ENCODE measurements at places on chromosomes 1 and 21.

DNA sequence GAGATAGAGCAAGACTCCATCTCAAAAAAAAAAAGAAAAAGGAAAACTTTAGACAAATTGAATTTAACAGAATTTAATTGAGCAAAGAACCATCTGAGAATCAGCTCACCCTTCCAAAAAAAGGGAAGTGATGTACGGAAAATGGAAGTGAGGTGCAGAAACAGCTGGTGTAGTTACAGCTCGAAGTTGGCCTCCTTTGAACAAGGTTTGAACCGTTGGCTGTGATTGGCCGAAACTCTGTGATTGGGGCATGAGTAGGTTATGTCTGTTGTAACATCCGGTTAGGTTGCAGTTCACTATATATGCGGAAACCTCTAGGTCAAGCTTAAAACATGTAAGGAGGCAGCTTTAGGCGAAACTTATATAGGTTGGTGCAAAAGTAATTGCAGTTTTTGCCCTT, 97.9 kb upstream of the KIF26B start:
- no peak for DNase-seq

DNA sequence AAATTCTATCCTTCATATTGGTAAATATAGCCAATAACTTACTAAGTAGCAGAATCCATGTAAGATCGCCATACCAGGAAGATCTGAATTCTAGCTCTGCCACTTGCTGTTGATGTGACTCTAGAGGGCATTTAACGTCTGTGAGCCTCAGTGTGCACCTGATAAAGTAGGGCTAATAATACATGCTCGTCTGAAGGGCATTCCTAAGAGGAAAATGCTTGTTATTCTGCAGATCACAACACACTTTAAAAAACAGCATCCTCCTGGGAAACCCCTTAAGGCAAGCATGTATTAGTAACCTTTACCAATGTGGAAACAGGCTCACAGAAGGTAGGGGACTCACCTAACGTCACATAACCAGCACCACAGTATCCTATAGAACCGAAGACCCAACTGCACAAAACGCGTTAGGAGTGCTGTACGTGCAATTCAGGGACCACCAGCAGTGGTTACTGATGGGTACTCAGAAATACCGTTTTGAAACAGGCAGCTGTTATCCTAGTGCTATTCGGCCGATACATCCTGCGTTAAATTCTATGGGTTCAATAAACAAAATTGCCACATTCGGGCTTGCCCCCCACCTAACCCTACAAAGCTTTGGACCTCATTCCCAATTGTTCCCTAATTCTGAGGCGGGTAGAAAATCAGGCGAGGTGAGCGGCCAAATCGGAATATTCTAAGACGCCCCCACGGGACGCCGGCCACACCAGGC, 758 bp downstream of the DEPDC1 start:
- no peak for DNase-seq

- DNase-seq: no peak
These were observed 64.3 kb upstream of the MORC3 start for GRCh38 chr21:36255663-36256062.

GRCh38 chr1:226360106-226360746, 47.7 kb downstream of the PARP1 start:
- no peak for DNase-seq

GRCh38 chr1:183129921-183130690, 56.0 kb upstream of the LAMC2 start:
- DNase-seq: no peak

DNA sequence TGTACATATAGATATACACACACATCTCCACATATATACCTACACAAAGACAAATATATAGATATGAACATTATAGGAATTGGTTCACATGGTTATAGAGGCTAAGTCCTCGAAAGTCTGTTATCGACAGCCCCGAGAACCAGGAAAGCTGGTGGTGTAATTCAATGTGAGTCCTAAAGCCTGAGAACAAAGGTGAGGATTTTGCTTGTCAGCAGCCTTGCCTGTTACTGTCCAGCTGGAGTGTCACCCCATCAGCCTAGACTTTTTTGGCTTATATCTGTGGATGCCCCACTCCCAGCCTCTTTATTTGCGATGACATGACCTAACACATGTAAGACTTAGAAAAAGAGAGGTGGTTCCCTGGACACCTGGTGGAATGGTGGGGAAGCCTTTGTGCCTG, 97.0 kb downstream of the GIPC2 start:
- no peak for DNase-seq

DNA sequence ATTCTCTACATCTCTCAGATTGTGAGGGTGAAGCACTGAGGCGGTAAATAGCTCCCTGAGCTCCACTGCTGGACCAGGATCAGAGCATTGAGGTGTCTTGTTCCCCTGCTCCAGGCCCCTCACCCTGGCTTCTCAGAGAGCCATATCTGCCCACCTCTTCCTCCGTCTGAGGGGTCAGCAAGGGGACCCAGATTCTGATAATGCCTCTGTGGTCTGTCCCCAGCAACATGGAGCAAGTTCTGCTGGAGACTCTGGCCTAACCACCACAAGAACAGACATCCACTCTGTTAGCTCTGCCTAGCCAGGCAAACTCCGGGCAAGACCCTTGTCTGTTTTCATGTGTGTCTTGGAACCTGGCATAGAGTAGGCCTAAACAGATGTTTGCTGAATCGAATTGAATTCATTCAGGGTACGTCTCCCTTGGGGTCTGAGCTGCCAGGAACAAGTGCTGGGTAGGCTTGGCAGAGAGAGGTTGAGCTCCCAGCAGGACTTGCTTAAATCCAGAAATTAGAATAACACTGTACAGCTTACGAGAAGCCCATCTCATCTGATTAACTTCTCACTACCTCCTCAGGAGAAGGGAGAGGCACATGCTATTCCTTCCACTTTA, 2.3 kb downstream of the TRAF5 start:
- DNase-seq: no peak

DNA sequence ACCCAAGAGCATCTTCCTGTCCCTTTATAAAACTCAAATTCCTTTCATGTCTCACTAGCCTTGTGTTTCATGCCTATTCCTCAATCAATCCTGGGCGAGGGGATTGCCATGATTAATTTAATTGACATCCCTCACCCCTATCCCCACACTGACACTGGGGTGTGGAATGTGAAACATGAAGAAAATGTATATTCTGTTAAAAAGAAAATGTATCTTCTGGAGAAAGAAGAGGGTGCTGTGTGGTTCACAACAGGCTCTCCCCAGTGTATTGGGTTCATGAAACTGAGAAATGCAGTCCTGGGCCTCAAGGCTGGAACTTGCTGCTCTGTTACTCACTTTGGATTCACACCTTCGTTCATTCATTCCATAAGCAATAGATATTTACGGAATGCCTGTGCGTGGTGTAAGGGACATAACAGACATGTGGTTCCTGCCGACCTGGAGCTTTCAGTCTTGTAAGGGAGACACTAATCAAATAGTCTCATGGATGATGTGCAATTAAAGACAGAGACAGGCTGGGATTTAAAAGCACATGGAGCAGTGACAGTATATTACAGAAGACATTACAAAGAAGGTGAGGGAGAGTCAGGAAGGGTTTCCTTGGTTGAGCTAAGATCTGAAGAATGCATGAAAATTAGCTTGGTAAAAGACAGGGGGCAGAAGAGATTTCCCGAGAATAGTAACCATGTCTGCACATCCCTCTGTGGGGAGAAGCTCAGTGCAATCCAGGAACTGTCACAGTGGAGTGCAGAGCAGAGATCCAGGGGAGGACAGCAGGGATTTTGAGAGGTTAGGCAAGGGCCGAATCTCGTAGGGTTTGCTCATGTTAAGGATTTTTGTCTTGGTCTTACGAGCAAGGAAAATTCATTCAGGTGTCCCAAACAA, 32.1 kb downstream of the SERTAD4 start:
- DNase-seq: no peak

DNA sequence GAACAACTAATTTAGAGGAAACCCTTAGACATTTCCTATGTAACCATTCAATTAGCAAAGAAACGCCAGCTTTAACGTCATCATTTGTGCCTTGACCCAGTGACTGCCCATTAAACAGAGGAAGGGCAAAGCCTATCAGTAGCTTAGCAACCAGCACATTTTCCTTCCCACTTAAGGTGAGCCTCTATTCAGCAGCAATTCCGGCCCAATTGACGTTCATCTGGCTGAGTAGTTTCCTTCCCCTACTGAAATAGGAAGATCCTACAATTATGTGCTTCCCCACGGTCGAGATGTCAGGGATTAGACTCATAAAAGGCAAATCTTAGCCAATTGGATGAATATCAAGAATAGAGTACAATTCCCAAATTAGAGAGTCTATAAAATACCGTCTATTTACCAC, 482.1 kb upstream of the ADAMTS5 start:
- DNase-seq: no peak

DNA sequence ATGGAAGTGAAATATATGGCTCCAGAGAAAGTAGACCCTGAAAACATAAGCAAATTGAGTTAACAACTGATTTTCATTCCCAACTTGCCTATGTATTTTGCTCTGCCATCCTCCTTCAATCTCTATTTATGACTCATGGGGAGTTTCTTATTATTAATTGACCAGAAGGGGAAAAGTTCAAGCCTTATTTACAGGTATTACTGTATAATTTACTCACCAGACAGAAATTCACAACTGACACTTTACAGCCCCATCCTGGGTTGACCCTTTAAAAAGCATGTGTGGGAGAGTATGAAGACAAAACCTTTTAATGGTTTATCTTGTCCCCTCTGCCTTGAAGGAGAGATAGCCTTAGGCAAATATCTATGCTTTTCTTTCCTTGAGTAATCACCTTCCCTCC, 39.8 kb upstream of the C1orf53 start:
- DNase-seq: no peak

DNA sequence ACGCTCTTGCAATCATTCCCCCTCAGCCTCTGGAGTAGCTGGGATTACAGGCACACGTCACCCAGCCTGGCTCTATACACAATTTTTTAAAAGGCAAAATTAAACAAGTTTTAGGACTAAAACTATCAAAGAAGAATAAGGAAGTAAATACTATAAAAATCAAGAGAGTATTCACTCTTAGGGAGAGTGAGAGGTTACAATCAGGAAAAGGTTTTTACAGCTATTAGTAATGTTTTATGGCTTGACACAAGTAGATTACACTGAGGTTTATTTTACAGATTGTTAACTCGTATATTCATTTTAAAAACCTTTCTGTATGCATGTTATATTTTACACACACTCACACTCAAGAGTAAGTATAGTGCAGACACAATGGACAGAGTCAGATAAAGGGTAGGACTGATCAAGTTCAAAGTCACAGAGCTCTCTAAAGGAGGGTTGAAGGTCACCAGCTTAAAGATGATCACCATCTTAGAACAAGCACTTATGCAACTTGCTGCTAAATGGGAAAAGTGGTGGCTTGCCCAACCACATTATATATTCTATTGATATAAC, 77.9 kb upstream of the MAN1A2 start:
- no peak for DNase-seq

GRCh38 chr21:46126309-46127238, 28.7 kb downstream of the COL6A2 start:
- no peak for DNase-seq

DNA sequence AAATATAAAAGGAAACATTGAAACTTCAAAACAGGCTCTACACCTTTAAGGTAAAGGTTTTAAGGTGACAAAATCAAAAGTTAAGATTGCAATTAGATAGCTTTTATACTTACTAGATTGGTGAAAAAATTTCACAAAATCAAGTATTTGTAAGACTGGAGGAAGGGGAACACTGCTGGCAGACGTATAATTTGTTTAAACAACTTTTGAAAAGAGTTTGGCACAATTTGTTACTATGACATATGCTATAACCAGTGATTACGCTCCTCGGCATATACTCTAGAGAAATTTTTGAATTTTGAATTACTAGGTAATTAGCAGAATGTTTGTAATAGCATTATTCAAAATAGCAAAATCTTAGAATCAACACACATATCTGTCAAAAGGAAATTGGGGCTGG, 425.0 kb downstream of the LRRIQ3 start:
- DNase-seq: no peak

- DNase-seq: no peak
These were observed 28.4 kb downstream of the RNF2 start for GRCh38 chr1:185073725-185074124.

DNA sequence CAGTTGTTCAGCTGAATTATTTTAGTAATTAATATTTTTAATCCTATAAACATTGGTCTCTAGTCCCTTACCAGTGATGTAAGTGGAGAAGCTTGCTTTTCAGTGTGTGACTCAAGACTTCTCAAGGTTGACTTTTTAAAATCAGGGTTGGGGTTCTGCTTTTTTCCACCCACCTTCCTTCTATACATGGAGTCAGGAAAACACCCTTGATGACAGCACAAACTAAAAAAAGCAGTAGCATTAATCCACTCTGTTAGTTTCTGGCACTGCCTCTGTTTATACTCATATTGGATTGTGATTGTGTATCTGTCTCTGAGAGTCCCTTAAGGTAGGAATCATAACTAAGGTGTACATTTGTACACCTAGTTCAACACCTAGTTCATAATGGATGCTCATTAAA, 8.3 kb upstream of the PLEKHO1 start:
- no peak for DNase-seq

DNA sequence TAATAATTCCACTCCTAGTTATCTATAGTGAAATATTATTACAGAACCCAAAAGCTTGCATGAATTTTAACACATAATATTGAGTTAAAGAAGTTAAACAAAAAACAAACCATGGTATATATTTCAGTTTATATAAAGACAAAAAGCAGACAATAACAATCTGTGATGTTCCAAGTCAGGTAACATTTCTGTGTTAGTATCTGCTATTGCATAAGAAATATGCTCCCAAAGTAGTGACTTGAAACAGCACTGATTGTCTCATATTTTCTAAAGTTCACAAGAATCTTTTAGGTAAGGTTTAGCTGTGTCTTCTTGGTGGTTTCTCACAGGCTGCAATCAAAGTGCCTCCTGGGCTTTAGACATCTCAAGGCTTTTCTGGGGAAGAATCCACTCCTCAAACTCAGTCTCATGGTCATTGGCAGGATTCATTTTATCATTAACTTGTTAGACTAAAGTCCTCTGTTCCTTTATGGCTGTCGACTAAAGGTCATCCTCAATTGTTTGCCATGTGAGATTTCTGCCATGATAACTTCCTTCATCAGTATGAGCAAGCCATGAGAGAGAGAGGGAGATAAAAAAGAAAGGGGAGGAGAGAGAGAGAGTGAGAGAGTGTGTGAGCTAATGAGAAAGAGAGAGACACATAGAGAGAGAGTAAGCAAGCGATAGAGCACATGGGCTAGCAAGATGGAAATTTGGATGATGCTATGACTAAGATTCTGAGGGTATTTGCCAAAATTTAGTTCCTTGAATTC, 19.9 kb downstream of the GBP1 start:
- DNase-seq: no peak

GRCh38 chr1:77010937-77011336, 143.7 kb downstream of the ST6GALNAC5 start:
- DNase-seq: no peak

DNA sequence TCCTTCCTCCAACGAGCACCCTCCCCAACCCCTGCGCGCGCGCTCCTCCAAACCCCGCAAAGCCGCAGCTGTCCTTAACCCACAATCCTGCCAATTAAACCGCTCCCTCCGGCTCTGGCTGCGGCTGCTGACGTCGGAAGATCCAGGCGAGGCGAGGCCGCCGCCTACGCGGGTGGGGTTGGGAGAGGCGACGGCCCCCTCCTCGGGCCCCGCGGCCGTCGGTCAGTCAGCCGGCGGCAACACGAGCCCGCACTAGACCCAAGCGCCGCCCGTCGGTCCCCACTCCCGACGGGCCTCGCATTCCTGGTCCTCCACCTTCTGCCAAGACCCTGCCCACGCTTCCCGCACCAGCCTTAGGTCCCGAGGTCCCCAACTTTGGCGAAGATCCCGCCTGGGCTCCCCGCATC, 75.4 kb downstream of the VWA5B1 start:
- DNase-seq: no peak
